CD4-positive, alpha-beta T cell treated with Interleukin-4 for 4 hours (primary cell): ENCODE measurements at places on chromosomes 3 and 15.

GRCh38 chr3:10678796-10679376 lies 137.1 kb upstream of the SLC6A11 start:
- no peak for DNase-seq

DNA sequence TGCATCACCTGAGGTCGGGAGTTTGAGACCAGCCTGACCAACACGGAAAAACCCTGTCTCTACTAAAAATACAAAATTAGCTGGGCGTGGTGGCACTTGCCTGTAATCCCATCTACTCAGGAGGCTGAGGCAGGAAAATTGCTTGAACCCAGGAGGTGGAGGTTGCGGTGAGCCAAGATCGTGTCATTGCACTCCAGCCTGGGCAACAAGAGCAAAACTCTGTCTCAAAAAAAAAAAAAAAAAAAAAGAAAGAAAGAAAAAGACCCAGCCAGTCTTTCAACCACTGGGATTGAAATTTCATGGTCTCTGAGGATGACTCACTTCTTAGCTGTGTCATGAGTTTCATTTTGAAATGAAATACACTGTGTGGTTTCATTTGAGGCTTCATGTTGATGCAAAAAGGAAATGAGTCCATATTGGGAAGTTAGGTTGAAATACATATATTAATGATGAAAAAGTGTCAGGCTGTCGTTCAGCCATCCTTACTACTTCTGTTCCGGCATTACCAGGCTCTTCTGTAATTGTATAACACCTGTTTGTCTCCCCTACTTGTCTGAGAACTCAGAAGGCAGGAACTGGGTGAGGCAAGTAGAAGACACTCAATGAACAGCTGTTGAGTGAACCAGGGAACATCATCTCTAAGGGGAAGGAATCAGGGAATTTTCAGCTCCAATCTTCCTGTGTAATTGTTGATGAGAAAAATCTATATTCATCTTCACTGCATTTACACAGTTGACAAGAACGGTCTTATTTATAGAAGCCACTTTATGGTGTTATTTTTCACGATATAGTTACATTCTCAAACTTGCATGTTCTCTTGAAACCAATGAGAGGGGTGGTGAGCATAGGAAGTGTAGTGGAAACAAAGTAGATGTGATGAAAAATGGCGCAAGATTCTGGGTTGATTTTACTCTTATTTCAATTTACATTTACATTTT lies 87.4 kb downstream of the NFKBIZ start:
- DNase-seq = peak; percentile 86

DNA sequence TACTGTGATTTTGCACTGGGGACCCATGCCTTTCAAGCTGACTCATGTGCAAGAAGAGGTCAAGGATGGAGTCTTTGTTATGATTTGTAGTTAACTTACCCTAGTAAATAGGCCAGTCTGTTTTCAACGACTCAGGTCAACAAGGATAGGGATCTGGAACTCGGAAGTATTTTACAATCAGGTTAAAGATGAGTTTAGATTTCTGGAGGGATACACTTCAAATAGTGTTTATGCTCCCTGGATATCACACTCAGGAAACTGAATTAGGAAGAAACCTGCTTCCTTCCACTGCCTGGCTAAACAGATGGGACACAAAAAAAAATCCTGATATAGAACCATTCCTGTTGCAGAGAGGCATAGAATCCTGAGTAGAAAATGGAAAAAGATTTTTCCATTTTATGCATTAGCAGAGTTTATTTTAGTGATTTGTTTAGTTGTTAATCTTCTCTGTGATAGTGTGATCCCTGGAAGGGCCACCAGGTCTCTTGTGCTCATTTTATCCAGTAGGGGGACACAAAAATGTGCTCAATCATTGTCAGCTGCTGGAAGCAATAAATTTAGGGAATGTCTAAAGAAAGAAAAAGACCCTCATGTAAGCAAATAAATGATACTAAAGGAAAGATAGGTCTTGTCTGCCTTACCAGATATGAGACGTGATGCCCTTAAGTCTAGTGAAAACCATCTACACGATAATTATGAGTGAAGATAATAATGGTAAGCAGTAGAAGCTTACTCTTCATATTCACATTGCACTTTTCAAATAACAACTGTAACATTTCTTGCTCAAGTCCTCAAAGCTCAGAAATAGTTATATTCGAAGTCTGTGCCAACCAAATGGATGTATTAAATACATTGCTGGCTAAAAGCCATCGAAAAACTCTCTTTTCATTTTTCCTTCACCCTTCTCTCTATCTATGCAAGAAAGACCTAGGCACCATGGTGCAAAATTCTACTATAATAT lies 452.1 kb upstream of the KCNMB2 start:
- no peak for DNase-seq

- no peak for DNase-seq
Observed at GRCh38 chr15:66884661-66885237, 180.7 kb upstream of the SMAD3 start.

DNA sequence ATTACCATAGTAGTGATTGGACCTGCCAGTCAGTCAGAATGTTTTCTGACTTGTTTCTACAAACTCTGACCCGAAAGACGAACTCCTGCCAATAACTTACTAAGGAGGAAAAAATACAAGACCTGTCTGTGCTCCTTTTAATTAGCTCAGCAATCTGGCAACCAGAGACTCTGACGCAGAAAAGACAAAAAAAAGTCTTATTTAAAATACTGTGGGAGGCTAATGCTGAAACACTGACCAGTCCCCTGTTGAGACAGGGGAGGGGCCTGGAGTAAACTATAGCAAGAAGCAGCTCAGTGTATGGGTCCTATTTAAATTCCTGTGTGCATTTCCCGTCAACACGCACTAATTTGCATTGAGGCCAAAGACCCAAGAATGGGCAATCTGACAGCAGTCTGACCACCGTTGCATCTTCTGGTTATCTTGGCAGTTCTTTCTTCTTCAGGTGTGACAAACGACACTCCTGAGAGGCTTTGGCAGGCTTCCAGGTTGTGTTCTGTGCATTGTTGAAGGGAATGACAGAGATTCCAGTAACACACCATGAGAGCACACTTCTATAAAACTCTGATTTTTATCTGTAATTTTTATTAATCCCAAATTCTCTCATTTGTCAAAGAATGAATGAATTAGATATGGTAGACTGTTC lies 1114.3 kb downstream of the IGSF11 start:
- no peak for DNase-seq

GRCh38 chr3:88584451-88584850 lies 434.7 kb downstream of the C3orf38 start:
- no peak for DNase-seq
